Hypothalamus (tissue), 51 donors: ENCODE measurements at places on chromosomes 1 and 21.

DNA sequence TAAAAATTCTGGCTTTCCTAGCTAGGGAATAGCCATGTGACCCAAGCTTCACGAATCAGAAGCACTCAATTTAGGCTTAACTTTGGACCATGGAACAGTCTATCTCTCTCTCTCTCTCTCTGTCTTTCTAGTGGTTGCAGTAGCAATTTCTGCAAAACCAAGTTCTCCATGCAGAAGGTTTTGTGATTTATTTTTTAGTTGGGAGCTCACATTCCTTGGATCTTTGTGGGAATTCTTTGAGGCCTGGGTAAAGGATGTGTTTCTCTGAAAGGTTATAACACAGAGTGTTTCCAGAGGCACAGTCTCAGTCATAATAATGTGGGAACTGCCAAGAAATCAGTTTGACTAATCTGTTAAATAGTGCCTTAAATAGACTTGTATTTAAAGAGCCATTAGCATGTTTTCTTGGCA is 112.3 kb upstream of the COL11A1 start:
- no peak for DNase-seq

- DNase-seq = no peak
These were observed 93.6 kb downstream of the TSEN15 start for GRCh38 chr1:184145083-184145482.

DNA sequence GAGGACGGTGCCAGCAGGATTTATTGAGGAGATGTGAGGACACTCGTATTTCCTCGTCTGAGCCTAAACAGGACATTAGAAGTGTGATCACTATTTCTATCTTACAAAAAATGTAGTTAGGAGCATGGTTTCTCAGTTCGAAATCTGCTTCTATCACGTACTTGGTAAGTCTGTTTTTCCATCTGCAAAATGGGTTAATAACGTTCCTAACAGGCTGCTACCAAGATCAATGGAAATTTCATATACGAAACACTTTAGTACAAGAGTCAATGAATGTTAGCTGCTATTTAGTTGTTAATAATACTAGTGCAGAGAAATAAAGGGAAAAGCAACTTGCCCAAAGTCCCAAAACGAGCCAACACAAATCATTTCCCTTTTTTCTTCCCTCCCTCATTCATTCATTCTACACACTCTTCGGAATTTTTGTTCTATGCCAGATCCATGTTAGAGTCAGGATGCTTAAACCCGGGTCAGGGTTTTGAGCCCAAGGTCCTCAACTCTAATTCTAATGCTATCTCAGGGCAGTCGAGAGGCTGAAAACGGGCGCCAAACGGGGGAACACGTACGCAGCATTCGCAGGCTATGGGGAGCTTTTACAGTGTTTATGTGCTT is 608 bp downstream of the SNRNP40 start:
- DNase-seq = no peak

DNA sequence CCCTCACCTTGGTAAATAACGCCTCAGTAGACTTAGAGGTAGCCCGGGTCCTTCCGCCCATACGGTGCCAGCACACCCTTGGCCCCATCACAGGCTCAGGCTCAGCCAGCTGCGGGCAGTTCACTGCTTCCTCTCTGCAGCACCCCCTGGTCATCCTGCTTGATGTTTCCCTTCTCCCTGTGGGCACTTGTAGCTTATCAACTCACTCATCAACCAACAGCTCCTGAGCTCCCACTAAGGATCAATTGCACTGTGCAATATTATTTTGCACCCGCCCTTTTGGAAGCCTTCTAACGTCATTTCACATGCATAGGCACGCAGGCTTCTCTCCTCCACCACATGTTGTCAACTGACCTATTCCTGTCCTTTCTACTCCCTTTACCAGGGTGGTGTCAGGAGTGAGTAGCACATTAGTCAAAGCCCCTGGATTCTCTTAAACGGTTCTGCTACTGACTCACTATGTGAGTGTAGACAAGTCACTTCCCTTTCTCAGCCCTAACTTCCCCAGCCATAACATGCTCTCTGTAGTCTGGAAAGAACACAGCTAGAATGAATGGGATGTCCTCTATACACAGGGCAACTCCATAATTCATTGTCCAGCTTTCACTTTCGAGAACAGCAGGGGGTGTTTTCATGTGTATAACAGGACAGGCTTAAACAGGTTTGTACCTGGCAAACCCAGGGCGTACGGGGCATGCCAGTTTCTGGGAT is 47.1 kb upstream of the IRF2BP2 start:
- DNase-seq = no peak

GRCh38 chr1:53145942-53146708 is 3.7 kb upstream of the SLC1A7 start:
- no peak for DNase-seq
